Germinal center (tissue), 1 donor: ENCODE measurements at places on chromosomes 1 and 21.
A peak's percentile ranks its signal among the peaks of the same experiment; 100 is the strongest.

GRCh38 chr1:111161843-111162487 is 21.9 kb downstream of the CEPT1 start:
- DNase-seq: no peak

- DNase-seq: no peak
Observed at GRCh38 chr1:64293820-64294219, 90.4 kb downstream of the UBE2U start.

GRCh38 chr1:30744060-30744756 is 13.4 kb downstream of the LAPTM5 start:
- DNase-seq: no peak

DNA sequence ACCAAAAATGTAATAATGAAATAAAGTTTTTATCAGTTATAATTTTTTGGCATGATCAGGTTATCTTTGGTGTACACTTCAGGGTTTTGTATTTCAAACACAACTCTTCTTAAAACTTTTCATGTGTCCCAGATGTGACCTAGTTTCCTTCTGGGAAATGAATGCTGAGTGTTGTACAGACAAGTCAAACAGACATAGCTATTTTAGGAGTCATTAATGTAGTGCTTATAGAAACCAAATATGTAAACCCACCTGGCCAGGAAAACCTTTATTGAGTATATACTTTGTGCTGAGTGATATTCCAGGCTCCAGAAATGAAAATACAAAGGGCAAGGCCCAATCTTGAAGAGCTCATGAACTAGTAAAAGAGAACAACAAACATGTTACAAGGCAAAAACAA is 25.9 kb upstream of the HOOK1 start:
- no peak for DNase-seq

DNA sequence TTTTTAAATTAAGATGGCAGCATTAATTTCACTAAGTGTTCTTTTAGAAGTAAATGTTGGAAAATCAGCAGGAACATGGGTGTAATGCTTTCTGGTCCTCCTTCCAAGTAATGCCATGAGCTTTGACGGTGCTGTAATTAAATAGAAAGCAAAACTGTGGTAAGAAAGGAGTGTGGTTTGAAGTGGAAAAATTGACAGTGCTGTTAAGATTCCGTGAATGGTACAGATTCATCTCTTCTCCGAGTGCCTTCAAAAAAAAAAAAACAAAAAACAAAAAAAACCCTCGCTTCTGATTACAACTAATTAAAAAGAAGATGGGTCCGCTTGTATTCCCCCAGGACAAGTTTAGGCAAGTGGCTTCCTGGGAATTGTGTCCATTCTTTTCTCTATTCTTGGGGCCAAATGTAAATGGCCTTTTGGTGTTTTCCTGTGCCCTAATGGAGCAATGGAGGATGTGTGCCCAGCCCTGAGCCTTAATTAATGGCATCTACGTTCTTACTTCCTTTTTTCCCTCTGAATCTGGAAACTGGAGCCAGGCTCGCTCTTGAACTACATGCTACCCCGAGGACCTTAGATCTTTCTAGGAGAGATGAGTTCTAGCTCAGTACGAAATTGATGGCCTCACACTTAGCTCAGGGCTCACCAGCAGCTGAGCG is 5.1 kb downstream of the LMO4 start:
- peak; percentile 28 for DNase-seq

DNA sequence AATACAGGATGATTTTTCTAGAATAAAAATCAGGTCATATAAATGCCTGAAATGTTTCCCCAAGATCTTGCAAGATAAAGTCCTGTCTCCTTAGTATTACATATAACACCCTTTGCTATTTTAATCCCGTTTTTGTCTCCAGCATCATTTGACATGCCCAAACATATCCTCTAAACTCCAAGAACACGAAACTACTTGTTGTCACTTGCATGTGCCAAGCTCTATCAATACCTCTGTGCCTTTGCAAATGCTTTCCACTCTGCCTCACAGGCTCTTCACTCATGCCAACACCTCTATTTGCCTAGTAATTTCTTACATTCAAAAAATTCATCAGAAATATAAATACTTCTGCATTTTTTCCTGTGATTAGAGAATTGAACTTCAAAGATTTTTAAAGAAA is 37.9 kb downstream of the LRRIQ3 start:
- DNase-seq: no peak

DNA sequence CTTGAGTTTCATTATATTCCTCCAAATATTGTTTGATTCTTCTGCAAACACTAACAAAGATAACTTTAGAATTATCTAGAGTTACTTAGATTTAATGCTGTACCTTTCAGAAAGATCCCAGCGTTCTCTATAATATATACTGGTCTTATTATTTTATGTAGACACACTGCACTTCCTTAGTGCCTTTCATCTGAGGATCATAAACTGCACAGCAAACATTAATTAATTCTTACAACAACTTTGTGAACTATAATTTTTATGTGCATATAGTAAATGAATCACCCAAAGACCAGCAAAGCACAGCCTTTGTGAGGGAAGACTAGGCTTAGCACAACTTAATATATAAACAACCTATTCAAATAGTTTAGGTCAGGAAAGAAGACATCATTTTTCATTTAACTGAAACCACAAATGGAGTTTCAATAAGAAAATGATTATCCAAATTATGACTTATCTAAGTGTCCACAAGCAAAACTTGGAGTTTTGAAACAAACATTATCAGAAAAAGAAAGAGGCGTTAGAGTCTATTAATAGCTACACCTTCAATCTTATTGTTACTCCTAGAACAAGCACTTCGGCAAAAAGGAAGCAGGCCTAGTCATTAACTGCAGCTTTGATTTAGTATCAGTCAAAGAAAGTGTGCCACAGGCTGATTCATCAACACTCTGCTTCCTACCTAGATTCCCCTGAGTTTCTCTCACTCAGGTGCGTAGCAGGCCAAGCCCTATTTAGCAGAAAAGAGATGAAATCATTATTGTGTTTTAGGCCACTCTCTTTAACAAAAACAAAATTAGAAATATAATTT is 22.5 kb upstream of the RC3H1 start:
- no peak for DNase-seq

GRCh38 chr1:64549464-64550239 is 79.7 kb downstream of the CACHD1 start:
- no peak for DNase-seq

GRCh38 chr1:61490924-61491323 is 234.0 kb downstream of the TM2D1 start:
- no peak for DNase-seq

DNA sequence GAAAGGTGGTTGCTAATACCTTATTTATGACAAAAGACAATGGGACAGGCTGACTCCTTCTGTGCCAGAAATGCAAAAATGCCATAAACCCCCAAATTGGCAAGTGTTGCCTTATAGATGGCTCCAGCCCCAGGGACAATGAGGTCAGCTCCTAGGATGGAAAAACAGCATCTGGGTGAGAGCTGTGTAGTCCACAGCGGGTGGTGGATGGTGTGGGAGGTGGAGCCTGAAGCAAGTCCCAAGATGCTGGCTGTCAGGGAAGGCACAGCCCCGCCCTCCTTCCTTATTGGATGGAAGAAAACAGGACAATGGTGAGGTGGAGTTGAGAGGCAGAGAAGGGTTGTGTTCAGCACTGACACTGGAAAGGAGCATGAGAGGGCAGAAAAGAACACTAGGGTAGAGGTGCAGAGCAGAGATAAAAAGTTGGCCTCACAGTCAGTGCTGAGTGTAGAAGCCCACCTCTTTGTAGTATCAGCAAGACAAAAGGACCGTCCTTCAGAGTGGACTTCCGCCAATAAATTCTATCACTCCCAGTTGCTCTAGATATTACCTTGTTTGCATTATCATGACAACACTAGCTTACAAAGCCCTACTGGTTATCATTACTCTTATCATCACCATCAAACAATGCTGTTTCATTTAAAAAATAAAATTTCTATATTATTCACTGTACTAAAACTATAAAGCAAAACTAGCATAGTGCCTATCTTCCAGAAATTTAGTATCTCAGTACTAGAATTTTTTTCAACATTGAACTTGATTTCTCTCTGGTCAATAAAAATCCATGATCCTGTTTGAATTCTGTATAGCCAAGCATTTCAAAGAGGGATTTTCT is 3.7 kb upstream of the SDE2 start:
- DNase-seq: peak; percentile 17

GRCh38 chr1:111585447-111586086 is 34.0 kb upstream of the RAP1A start:
- no peak for DNase-seq

DNA sequence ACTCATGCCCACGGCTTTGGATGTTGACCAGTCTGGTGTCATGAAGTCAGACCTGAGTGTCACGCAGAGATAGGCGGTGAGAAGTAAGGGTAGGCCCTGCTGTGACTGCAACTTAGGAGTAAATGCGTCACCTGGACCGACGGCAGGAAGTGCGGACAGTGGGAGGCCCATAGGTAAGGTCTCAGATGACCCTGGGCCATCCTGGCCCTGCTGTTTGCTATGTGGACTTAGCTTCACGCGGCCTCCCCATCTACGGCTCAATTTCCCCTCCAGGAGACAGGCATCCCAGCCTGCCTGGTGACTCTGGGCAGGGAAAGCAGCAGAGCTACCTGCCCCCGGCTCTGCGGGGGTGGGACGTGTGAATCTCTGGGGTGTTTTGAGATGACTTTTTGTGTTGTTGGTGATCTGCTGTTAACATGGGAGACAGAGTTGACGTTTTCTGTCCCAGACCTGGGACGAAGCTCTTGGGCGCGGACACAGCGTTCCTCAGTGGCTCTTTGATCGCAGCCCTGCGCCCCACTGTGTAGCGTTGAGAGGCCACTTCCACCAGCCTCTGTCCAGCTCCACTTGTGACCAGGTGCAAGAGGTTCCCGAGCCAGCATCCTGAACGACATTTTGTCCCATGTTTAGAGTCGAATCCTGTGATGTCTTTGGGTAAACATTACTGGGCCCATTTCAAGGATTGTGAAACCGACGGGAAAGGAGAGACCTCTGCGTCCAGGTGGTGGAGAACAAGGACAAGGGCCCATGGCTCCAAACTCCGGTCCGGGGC is 39.9 kb downstream of the CRYAA start:
- no peak for DNase-seq

DNA sequence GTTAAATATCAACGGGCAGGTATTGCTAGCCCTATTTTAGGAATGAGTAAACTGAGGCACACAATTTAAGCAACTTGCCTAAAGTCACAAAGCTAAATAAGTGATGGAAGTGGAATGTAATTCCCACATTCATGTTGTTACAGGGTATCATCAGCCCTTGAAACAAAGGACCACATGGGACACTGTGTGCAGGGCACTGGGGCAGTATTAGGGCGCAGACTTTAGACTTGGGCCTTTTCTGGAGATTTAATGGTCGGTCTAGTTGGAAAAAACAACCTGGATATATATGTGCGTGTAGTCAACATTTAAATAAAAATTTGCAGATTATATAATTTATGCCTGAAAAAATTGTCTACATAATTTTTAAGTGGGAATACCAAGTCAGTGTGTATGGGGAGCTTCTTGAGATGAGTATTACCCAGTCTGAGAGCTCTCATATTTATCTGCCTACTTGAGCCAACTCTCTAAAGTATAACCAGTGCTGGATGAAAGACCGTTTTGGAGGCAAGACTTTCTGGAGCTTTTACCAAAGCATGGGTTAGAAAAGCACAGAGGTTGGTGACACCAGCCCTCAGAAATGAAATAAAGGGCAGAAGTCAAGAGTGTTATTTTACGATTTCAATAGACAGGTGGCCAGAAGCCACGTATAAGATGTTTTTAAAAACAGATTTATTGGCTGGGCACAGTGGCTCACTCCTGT is 1.6 kb downstream of the KDM1A start:
- DNase-seq: no peak

DNA sequence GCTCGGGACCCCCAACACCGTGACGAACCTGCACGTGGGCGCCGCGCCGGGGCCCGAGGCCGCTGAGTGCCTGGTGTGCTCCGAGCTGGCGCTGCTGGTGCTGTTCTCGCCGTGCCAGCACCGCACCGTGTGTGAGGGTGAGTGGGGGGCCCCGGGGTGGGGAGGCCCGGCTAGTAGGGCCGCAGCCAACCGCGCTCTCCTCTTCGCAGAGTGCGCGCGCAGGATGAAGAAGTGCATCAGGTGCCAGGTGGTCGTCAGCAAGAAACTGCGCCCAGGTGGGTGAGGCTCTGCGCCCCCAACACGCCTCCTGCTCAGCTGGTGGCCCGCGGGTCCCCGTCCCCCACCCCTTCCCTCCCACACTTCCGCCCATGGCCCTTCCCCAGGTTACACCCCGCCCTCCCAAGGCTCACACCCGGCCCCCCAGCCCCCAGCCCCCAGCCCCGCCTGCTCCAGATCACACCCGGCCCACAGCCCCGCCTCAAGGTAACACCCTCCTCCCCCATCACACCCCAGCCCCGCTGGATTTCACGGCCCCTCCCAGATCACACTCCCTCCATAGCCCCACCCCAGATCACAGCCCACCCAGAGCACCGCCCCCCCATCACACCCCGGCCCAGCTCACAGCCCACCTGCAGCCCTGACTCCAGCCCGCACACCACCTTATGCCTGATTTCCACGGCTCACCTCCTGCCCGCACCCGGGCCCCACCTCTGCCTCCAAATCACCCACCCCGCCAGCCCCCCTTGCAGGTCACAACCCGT is 2.4 kb upstream of the MMP23B start:
- DNase-seq: peak; percentile 74

GRCh38 chr1:30172299-30172694 is 551.1 kb downstream of the MATN1 start:
- DNase-seq: no peak

- DNase-seq: no peak
Observed at GRCh38 chr1:7826363-7826762, 26.5 kb downstream of the UTS2 start.

- no peak for DNase-seq
Observed at GRCh38 chr1:25517476-25518394, 25.7 kb upstream of the LDLRAP1 start.

DNA sequence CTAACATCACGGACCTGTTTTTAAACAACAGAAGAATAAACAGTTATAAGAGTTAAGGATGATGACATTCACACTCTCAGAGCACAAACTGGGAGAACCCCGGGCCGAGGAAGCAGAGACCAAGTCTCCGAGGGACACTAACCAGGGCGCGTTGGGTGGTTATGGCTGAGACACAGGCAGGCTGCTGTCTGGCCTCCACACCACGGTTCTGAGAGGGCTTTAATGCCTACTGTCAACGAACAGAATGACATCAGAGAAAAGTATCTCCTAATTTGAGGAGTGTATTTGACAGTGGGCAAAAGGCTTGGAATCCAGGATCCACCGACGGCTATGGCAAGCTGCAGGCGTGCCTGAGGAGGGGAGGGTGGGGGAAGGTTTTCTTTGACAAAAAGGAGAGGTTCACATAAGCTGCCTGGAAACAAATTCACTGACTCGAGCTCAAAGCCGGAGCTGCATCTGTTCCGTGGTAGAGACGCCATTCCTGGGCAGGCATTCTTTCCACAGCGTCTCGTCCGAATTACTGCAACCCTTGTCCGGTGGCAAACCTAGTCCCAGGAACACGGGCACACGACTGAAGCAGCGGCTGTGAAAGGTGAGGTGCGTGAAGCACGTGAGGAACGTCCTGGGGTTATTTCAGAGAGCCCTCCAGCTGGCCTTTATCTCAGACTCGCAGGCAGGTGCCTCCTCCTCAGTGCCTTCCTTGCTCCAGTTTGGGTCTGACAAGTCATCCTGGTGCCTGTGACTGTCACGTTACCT is 9.4 kb downstream of the POFUT2 start:
- no peak for DNase-seq

- DNase-seq: no peak
Observed at GRCh38 chr1:199226163-199226562, 587.3 kb downstream of the PTPRC start.
